ENCODE measurements at places on chromosomes 5 and 9. TPM values are rescaled to one million over a fixed set of nuclear protein-coding genes. Genes with fewer than 3 reads are reported as not detected.

TRPM6 gene
- 0.14 TPM for total RNA-seq

SV2C gene
- total RNA-seq, result 0.38 TPM

HTR4 gene
- 0.85 TPM for total RNA-seq

DRD1 gene
- 18.5 TPM for total RNA-seq

SIMC1 gene
- 19.6 TPM for total RNA-seq

CDH6 gene
- total RNA-seq, result 143 TPM

AK6 gene
- total RNA-seq, result 34.8 TPM

PRDM9 gene
- not detected for total RNA-seq

SPINK4 gene
- not detected for total RNA-seq

CYSRT1 gene
- total RNA-seq, result 0.90 TPM

HBEGF gene
- total RNA-seq, result 1.1 TPM

PHAX gene
- 68.2 TPM for total RNA-seq

HAVCR2 gene
- total RNA-seq, result 0.25 TPM

POLR1E gene
- total RNA-seq, result 19.4 TPM

ZNF454 gene
- total RNA-seq, result 0.68 TPM

ZNF169 gene
- total RNA-seq, result 3.7 TPM

SLC34A3 gene
- total RNA-seq, result 0.15 TPM

SURF6 gene
- total RNA-seq, result 17.1 TPM

PPIC gene
- 3.6 TPM for total RNA-seq

RNF224 gene
- total RNA-seq, result 0.51 TPM

PRRX2 gene
- total RNA-seq, result 0.87 TPM

Data from motor neuron (in vitro differentiated cells).